ENCODE measurements at places on chromosomes 12 and 14. TPM values are rescaled to one million over a fixed set of nuclear protein-coding genes. Genes with fewer than 3 reads are reported as not detected.

- ATAC-seq: no peak
These were observed 84.0 kb downstream of the PTPN21 start for GRCh38 chr14:88470542-88471440.

GRCh38 chr12:7832059-7832696 is 40.5 kb downstream of the SLC2A14 start:
- no peak for ATAC-seq

DNA sequence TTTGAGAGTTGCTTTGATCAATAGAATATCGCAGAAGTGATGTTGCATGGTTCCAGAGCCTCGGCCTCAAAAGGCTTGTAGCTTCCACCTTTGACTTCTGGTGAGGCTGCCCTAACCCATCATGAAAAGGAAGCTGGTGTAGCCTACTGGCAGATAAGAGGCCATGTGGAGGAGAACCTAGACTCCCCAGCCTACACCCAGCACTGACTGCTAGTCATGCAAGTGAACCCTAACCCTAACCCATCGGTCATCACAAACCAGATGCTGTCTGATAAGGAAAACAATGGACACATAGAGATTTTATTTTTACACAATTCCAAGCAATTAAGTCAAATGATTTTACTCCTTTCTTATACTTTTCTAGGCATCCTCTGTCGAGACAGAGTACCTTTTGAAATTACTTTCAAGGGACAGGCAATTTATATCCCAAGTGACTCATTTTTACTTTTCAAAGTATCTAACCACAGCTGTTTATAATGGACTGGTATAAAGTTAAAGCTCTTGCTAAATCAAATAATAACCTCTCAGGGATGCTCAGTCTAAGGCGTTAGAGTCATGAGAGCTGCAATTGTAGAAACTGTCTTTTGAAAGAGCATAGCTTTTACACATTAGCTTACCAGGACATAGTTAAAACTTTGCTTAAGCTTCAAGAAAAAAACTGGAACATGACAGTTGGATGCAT is 17.6 kb downstream of the PTPRB start:
- no peak for ATAC-seq

DNA sequence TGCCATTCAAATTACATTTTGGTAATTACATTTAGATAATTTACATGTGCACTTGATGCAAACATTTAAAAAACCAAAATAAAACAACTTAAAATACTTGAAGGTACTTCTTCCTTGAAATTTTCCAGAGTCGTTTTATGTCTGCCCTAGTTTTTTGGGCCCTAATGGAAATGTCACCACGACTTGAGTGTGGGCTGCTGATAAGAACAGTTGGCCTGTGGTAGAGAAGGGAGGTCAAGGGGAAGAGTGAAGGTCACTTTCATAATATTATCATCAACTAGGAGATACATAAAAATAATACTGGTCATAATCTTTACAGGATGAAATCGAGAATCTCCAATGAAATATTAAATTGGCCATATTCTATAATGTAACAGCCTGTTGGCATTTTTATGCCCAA is 23.1 kb downstream of the ZDHHC17 start:
- no peak for ATAC-seq

- ATAC-seq: no peak
These were observed 128.4 kb upstream of the SSTR1 start for GRCh38 chr14:38079268-38079667.

GRCh38 chr12:4421590-4422031 is 24.0 kb downstream of the FGF6 start:
- ATAC-seq: no peak

DNA sequence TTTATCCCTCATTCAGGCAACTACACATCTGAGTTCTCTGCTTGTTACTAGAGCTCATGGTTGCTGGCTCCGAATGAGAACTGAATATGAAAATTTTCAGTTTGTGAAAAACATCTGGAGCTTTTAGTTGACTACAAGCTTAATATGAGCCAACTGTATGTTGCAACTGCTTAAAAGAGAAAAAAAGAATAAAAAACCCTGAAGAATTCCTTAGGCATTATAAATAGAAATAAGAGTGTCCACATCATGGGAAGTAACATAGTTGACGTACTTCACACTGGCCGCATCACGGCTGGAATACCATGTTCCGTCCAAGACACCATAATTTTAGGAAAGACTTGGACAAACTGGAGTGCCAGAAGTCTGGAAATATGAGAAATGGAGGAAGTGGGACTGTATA is 57.9 kb downstream of the PDE3A start:
- peak; percentile 93 for ATAC-seq

DNA sequence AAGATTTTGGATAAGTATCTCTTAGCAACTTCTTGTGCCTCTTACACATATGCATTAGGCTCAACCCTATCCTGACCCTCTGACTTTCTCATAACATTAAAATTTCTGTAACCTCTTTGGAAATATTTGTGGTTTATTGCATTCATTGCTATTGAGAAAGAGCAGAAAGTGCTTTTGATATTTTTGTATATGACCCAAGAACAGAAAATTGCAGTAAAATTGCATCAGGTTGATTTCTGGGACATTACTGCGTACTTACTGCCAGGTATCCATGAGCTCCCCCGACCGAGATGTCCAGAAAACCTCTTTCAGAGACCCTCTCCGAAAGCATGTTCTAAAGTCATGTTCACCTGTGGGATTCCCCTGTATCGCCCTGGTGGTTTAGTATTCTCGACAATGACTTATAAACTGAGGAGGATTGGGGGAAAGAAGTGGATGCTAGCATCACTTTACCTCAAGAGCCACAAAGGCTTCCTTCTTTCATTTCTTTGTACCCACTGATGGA is 14.5 kb upstream of the IL22 start:
- ATAC-seq: no peak

DNA sequence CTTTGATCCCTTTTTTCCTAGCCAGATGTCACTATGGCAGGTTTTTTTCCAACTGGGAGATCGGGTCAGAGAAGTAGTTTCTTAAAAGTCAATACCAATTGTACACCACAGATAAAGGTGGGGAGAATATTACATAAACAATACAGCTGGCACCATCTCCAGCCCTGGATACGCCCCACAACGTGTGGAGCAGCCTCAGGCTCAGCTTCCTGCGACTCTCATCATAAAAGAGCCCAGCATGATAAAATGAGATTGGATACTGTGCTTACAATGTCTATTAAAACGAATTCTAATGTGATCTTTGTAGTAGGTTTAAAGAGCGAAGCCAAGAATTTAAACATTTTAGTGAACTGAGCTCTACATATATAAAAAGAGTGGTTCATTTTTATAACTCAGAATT is 21.5 kb downstream of the EFCAB11 start:
- ATAC-seq: no peak

DNA sequence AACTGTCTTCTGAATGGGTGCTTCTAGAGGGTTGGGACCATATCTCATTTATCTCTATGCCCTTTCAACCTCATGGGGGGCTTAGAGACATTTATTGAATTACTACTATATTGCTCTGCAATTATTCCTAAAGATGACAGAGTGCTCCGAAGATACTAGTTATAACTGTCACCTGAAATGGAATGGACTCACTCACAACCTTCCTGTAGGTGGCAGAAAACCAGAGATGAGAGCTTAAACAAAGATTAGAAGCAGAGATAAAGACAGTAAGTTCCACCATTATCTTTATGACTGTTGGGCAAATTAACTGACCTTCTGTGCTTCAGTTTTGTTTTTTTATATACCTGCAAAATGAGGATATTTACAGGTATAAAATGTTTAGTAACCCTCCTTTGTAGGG is 31.5 kb upstream of the GTF2A1 start:
- no peak for ATAC-seq

GRCh38 chr14:96162741-96163140 is 41.9 kb upstream of the BDKRB2 start:
- ATAC-seq: no peak

- ATAC-seq: no peak
These were observed 17.5 kb downstream of the BIN2 start for GRCh38 chr12:51306507-51306906.

- no peak for ATAC-seq
These were observed 380.5 kb downstream of the EMP1 start for GRCh38 chr12:13576935-13577500.

DNA sequence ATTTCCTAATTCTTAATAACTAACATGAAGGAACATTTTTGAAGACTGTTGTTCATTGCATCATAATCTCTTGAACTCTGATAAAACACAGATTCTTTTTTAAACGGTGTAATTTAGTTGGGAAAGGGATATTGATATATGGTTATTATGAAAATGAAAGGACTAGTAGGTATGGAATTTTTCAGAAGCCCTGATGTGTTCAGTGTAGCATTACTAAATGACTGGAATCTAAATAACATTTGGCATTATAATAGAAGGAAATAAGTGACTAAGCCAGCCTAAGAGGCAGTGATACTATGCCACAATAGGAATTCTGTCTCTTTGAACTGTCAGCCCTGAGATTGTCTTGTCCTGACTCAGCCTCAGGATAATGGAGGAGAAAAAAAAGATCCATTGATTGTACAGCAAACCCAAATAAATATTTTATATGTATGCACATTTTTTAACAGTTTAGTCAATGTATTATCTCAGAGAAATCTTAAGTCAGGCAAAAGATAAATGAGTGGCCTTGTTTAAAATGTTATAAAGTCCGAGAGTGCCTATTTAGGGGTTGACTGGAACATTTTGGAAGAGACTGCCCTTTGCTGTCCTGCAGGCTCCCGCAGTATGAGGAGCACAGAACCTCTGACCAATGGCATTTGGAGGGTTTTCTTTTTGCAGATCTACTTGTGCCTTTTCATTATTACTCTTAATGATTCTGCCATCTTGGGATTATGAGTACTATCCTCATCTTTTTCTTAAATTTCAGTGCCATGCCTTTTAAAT is 271.2 kb downstream of the EGLN3 start:
- ATAC-seq: no peak

GRCh38 chr14:51224551-51224950 is 15.5 kb upstream of the TMX1 start:
- no peak for ATAC-seq

- no peak for ATAC-seq
These were observed 26.8 kb downstream of the DGLUCY start for GRCh38 chr14:91140672-91141071.

DNA sequence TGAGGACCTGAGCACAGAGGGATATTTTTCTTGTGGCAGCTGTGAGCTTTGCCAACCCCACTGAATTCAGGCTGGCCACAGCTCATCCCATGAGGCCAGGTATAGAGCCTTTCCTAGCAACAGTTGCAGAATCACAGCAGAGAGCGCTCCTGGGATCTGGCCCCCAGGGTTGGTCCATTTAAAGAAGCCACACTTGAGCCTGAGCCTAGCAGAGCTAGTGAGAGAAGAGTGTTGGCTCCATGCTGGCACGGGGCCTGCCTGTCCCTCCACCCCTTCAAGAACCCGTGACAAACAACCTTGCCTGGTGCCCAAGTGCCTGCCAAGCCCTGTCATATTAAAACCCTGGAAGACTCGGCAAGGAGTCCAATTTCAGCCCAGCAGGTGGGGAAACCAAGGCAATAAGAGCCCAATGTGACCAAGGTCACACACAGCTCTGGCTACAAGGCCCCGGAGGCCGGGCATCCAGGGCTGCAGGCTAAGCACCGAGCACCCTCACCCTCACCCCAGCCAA is 91.6 kb downstream of the LRRC74A start:
- ATAC-seq: no peak

- no peak for ATAC-seq
These were observed 4.6 kb downstream of the ZC3H10 start for GRCh38 chr12:56122637-56123036.

GRCh38 chr14:36797634-36798033 is 136.0 kb downstream of the PAX9 start:
- no peak for ATAC-seq

DNA sequence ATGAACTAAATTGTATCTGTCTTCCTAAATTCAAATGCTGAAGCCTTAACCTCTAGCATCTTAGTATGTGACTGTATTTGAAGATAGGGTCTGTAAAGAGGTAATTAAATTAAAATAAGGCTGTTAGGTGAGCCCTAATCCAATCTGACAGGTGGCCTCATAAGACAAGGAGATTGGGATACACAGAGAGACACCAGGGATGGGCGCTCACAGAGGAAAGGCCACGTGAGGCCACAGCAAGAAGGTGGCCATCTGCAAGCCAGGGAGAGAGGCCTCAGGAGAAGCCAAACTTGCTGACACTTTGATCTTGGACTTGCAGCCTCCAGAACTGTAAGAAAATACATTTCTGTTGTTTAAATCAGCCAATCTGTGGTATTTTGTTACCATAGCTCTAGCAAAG is 110.6 kb downstream of the GTF2A1 start:
- ATAC-seq: no peak

PSMA3 gene
- total RNA-seq: 103 TPM

ZFHX2 gene
- 1.9 TPM for total RNA-seq

GMFB gene
- 40.0 TPM for total RNA-seq

MGAT4C gene
- 0.47 TPM for total RNA-seq

FAM181A gene
- total RNA-seq: not detected

TAS2R14 gene
- total RNA-seq: 2.1 TPM

PTPN21 gene
- 38.3 TPM for total RNA-seq

NKX2-8 gene
- total RNA-seq: not detected

MFAP5 gene
- total RNA-seq: 112 TPM

APOF gene
- not detected for total RNA-seq

C1QL4 gene
- not detected for total RNA-seq

CLEC4D gene
- not detected for total RNA-seq

ALDH1L2 gene
- 6.9 TPM for total RNA-seq
